Activated CD8-positive, alpha-beta memory T cell treated with anti-CD3 and anti-CD28 coated beads for 4 hours (primary cell): ENCODE measurements at places on chromosomes 2 and 18.

- DNase-seq: no peak
Observed at GRCh38 chr2:175575346-175576258, 394.1 kb upstream of the ATP5MC3 start.

DNA sequence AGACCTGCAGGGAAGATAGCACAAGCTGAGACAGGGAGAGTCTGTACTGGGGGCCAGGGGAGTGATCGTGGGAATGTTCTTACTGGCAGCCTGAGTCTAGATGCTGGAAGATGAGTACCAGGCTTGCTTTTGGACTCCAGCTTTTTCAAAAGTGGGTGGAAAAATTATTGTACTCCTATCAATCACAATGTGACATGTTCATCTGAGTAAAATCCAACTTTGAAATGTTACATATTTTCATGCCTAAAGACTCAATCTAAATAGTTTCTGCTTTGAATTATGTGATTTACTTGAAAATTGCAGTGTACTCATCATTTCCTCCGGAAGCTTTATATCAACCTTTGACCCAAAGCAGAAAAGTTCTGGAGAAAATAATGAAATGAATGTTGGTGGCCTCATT, 49.7 kb upstream of the ST3GAL5 start:
- no peak for DNase-seq

- DNase-seq: no peak
Observed at GRCh38 chr2:223873672-223874071, 36.3 kb upstream of the AP1S3 start.

DNA sequence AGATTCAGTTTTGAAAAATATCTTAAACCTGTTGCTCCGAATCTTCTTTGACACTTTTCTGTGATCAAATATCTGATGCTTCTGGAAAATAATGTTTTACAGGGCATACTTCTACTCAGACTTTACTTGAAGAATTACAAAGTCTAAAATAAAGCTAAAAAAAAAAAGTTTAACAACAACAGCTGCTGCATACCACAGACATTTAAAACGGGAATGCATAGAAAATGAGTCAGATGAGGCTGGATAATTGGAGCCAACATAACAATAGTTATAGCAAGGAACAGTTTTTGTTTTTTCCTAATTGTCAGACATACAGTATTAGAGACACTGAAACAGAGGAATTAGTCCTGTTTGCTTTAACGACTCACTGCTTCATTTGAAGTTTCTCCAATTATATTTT, 1090.2 kb downstream of the SUCLG1 start:
- DNase-seq: no peak

GRCh38 chr18:30527226-30527625, 515.3 kb downstream of the DSC3 start:
- DNase-seq: no peak

DNA sequence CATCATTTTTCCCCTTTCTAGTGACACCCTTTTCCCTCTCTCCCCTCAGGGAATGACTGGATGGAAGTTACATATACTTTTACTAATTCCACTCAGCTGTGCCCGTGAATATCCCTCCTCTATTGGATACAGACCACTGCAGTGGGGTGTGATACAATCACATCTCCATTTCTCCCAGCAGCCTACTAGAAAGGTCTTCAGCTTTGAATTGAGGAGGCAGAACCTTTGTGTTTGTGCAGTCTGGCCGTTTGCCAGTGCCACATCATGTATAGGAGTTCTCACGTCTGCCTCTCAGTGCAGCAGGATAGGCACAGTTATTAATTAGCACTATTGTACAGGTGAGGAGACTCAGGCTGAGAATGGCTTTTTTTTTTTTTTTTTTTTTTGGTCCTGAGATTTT, 16.4 kb downstream of the TNFRSF11A start:
- no peak for DNase-seq

DNA sequence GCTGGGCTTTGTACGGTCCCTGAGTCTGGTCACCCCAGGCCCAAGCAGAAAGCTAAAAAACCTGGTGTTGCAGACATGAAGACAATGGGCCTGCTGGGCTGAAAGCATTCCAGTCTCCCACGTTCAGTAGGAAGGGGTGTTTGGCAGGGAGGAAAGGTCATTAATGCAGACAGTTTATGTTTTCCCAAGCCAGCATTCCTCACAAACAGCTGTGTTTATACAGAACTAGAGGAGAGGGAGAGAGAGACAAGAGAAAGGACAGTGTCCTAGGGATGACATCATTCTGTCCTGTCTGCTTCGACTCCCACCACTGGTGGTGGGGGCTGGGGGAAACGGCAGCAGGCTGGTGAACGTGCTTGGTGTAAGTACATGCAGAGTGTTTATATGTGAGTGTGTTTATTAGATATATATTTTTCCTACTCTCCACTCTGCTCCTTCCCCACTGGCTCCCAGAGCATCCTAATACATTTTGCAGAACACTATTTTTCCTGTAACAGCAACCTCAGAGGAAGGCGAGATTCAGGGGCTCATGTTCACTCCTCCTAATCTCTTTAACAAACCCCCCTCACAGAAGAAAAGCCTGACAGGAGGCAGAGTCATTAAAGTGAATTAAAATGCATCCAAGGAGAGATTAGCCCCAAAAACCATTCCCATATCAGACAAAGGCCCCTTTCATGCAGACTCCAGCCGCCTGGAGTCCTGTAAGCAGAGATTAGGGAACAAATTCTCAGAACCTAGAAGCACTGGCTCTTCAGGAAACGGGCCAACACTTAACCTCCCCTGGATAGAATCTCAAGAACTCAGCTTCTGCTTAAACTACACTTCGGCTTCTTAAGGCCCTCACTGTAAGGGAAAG, 380.4 kb downstream of the TNS1 start:
- no peak for DNase-seq

GRCh38 chr18:59909289-59910036, 9.7 kb downstream of the PMAIP1 start:
- DNase-seq: no peak

- no peak for DNase-seq
Observed at GRCh38 chr2:191756761-191757160, 78.8 kb downstream of the NABP1 start.

GRCh38 chr2:150140777-150141176, 346.7 kb downstream of the RND3 start:
- DNase-seq: no peak

DNA sequence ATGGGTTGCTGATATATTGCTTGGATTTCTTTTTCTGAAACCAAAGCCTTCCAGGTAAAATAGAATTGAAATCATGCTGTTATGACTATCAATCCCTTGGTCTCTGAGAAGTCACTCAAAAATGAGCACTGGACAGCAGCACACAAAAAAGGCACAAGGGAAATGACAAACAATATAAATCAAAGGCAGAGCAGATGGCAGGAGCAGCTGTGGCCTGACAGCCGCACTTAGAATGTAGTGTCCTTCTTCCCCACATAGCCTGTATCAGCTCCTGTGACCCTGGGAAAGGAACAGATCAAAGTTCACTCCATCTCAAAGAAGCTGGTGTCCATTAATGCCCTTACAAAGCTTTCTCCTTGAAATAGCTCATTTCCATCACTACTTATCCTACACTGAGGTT, 326.7 kb downstream of the SUCLG1 start:
- no peak for DNase-seq

- no peak for DNase-seq
Observed at GRCh38 chr2:108615480-108616090, 81.3 kb downstream of the LIMS1 start.

- no peak for DNase-seq
Observed at GRCh38 chr2:180662521-180662920, 317.9 kb upstream of the UBE2E3 start.

GRCh38 chr2:182824767-182825158, 41.7 kb downstream of the FRZB start:
- DNase-seq: no peak

DNA sequence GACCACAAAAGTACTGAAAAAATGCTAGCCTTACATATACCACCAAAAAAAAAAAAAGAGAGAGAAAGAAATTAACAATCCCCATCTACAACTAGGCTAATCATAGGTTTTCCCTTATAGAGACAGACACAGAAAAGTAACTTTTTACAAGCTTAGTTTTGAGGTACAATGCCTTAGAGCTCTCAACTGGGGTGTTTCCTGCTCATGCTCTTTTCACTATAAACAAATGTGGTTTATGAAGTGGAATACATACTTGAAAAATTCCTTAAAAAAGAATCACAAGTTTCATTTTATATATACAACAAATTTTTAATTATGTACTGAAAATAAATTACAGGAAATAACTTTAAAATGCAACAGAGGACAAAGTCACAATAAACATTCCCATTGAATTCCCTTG, 82.5 kb downstream of the ATL2 start:
- no peak for DNase-seq

DNA sequence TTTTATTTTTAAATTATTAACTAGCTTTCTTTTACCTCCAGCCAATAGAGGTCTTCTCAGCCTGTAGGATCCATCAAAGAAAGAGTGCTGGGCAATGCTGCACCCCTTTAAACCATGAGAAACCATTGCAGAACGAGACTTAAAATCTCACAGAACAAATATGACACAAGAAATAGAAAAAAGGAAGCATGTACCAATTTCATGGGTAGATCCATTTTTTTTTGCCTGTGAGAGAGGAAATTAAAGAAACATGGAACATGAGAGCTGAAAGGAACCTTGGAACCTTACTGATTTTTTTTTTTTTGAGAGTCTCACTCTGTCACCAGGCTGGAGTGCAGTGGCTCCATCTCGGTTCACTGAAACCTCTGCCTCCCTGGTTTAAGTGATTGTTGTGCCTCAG, 14.0 kb downstream of the HRH4 start:
- no peak for DNase-seq

GRCh38 chr18:10953672-10954071, 195.7 kb downstream of the PIEZO2 start:
- DNase-seq: no peak

- no peak for DNase-seq
Observed at GRCh38 chr2:168210895-168211570, 36.4 kb downstream of the STK39 start.

GRCh38 chr2:235049069-235049468, 97.3 kb downstream of the SH3BP4 start:
- no peak for DNase-seq

DNA sequence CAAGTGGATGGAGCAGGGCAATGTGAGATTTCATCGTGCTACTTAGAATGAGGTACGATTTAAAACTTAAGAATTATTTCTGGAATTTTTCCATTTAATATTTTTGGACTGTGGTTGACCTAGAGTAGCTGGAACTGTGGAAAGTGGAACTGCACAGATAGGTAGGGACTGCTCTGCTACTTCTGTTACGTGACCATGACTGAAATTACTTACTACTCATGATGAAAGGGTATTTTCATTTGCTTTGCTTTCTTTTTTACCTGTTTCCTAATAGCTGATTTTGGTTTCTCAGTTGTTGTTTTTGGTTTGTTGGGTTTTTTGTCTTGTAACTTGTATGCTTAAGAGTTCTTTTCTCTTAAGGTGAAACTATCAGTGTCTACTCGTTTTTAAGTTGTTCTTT, 11.4 kb downstream of the UBE2E3 start:
- no peak for DNase-seq

DNA sequence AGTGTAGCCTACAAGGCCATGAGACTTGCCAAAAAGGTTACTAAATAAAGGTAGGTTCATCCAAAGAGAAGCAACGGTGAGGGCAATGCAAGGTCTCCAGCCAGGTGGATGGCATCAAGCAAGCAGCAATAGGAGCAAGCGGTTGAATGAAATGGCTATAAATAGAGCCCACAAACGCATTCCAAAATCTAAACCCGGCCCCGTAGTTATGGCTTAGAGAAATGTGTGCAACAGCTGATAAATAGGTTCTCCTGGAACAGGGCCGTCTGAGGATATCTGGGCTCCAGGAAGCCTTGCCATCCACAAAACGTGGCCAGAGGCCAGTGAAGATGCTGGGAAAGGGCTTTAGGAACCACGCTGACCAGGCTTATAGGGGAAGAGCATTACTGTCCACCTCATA, 146.1 kb upstream of the PID1 start:
- DNase-seq: no peak

GRCh38 chr2:217666338-217666737, 336.5 kb downstream of the TNS1 start:
- no peak for DNase-seq

DNA sequence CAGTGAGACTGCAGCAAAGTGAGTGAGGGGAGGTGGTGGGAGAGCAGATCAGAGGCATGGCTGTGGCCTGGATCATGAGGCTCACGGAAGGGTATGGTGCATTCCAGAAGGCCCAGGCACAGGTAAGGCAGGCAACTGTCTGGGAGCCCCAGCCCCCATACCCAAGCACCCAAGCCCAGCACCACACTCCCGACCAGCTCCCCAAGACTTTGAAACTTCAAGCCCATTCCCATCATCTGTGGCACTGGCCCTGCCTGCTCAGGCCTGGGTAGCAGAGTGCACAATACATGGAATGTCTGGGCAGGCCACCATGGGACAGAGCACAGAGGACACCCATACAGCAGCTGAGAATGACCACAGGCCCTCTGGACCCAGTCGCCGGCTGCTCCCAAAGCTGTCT, 202.6 kb upstream of the ARL4C start:
- DNase-seq: no peak

DNA sequence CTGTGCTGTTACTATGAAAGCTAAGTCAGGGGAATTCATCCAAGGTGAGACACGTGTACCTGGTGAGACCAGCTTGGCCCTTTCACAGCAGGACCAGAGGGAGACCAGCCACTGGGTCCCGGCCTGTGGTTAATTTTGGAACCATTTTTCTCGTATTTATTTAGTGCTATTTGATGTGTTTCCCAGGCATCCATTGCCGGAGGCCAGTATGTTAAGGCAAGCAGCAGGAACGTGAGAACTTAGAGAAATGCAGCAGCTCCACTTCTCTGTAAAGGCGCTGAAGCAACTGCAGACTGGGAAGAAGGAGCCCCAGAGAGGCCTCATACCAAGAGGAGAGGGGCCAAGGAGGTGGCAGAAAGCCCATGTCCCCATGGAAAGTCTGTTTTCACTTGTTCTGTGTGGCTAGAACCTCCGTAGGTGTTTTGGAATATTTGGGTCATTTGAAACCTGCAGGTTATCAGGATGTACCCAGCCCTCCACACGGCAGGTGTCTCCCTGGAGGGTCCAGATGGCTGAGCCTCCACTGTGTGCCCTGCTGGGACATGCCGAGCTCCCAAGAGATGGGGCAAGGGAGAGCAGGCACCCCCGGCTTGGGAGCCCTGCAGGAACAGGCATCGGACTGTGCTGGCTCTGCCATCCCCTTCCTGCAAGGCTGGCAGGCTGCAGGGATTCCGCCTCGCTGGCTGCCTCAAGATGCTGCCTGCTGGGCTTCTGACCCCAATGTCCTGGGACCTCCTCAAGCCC, 256.0 kb upstream of the RAB6C start:
- no peak for DNase-seq

DNA sequence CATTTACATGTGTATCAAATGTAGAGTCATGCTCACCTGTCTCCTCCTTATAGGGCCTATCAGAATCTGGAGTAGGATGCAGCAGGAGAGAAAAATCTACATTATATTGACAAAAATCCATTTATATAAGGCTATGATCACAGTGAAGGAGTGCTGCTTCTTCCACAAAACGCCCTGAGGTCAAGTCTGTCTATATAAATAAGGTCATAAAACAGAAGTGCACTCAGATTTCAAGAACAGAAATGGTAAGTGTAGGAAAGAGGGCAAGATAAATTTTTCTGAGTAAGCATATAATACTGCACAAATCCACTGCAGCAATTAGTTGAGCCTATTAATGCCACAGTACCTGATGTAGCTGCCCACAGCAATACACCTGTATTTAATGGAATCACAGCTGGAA, 51.8 kb downstream of the COL5A2 start:
- DNase-seq: no peak

GRCh38 chr2:199309973-199310372, 147.8 kb downstream of the SATB2 start:
- no peak for DNase-seq
